CD4-positive, alpha-beta T cell treated with Interleukin-12 subunit alpha and Interleukin-12 subunit beta, for 1 hour (primary cell): ENCODE measurements at places on chromosomes 16 and 17.

DNA sequence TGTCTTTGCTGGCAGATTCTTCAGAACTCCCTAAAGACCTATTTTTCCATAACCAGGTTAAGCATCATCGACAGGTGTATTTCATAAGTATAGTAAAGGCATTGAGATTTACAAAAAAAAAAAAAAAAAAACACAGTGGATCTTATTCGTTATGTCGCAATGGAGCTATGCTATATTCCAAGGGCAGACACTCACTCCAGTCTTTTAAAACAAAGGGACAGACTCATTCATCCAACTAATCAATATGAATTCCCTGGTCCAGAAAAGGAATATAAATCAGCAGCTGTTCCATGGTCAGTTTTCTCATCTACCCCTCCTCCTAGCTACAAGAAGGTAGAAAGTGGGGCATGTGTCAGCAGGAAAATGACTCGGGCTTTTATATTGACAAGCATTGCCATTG is 97.7 kb upstream of the MON1B start:
- no peak for DNase-seq

GRCh38 chr17:44071198-44071520 is 624 bp downstream of the G6PC3 start:
- no peak for DNase-seq

- no peak for DNase-seq
Measured at GRCh38 chr17:71022758-71023157, 853.4 kb downstream of the KCNJ2 start.

DNA sequence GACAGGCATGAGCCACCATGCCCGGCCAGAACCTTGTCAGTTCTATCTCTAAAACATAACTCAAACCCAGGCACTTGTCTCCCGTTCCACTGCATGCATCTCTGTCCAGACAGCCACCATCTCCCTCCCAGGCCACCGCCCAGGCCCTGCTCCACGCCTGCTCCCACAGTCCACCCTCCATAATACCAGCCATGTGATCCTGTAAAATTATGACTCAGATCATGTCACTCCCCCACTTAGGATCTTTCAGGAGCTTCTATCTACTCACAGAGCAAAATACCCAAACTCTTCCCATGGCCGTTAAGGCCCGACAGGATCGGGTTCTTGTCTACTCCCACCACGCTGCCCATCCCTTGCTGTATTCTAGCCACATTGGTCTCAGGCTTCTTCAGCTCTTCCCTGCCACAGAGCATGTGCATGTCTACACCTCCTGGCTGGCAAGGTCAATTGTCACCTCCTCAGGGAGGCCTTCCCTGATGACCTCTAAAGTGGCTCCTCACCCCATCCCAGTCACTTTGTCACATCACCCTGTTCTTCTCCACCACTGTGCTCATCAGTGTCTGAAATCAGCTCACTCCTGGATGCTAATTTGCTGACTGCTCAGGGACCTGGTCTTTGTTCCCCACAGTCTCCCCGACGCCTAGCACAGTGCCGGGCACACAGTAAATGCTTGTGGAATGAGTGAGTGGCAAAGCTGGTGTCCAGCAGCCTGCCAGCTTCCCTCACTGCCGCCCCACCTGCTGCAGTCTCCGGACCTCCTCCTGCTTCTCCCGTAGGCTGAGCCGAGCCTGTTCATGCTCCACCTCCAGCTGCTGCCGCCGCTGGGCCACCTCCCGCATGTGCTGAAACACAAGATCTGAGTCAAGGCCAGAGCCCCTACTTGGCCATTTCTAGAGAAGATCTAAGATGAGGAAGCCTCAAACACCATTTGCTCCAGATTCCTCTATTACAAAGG is 6.7 kb downstream of the TSPOAP1 start:
- DNase-seq = no peak

GRCh38 chr16:53176434-53176833 is 121.6 kb downstream of the CHD9 start:
- no peak for DNase-seq
